MCF 10A (cell line): ENCODE measurements at places on chromosomes 13 and 19.

DNA sequence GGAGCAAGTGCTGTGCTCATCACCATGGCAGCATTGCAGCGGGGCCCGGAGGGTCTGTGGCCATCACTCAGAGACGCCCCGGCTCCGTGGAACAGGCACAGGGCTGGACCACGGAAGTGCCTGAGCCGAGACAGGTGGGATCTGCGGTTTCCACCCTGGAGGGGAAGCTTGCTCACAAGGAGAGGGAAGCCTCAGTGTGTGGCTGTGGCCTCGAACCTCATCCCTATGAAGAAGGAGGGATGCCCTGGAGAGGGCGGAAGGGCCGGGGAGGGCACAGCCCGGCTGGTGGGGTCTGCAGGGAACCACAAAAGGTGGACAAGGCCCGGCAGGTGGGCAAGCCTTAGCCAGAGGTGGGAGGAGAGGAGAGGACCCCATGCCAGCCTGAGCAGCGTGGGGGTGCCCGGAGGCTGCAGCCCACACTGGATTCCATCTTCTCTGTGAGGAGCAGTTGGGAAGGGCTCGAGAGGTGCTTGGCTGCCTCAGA is 30.4 kb upstream of the TMEM255B start:
- no peak for DNase-seq

GRCh38 chr13:113653264-113654174 is 4.5 kb downstream of the ATP4B start:
- peak; percentile 8 for DNase-seq

DNA sequence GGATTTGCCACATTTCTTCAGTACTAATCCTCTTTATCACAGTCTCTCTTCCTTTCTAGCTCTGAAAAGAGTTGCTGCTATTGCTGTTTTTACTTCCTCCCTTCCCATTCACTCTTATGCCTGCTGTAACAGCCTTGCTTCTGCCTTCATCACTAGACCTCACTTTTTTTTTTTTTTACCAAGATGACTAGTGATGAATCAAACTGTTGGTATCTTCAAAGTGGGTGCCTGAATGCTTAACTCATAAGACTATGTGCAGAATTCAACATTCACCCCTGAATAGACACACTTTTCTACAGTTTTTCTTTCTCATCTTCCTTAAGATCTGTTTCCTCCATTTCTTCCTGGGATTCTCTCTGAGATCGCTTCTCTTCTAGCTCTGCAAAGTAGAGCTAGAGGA is 217.2 kb upstream of the HTR2A start:
- DNase-seq: no peak

DNA sequence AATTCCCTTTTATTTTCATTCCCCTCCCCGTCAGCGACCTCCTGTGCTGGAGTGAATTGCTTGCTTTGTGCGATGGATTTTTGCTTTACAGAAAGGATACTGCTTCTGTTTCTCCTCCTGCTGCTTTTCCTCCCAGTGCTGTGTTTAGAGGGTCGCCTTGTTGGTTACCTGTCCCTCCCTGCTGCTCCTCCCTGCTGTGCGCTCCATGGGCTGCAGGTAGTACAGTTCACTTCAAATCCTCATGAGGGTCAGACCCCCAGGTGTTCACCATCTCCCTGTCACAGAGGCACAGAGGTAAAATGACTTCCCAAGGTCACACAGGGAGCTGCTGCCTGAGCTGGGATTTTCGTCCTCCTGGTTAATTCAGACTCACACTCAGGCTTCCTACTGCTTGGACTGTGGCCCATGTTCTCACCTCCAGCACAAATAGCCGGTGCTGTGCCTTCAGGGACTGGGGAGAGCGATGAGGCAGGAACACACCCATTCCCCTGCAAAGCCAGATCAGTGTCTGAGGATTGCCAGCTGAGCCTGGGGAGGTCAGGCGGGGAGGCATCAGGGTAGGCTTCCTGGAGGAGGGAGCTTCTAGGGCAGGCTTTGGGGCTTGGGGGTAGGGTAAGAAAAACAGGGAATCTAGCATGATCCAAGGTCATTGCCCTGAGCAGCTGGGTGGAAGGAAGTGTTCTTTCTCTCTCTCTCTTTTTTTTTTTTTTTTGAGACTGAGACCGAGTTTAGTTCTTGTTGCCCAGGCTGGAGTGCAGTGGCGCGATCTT is 14.4 kb downstream of the BICRA start:
- DNase-seq: no peak

- no peak for DNase-seq
These were observed 81.4 kb downstream of the ALOX5AP start for GRCh38 chr13:30816736-30817135.

DNA sequence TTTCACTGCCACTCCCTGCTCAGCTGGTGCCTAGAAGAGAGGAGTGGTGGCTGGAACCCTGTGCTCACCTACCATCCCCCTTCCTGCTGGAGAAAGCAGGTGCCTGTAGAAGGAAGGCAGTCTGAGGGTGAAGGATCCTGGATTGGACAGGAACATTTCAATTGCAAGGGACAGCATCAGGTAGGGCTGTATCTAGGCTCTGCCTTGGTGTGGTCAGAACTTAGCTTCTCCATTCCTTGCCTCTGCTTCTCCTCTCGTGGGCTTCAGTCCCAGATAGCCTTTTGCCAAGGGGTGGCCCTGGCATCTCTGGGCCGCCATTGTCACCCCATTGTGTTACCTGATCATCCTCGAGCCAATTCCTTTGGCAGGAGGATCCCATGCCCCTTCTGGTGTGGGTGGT is 73.2 kb upstream of the KCTD15 start:
- no peak for DNase-seq

DNA sequence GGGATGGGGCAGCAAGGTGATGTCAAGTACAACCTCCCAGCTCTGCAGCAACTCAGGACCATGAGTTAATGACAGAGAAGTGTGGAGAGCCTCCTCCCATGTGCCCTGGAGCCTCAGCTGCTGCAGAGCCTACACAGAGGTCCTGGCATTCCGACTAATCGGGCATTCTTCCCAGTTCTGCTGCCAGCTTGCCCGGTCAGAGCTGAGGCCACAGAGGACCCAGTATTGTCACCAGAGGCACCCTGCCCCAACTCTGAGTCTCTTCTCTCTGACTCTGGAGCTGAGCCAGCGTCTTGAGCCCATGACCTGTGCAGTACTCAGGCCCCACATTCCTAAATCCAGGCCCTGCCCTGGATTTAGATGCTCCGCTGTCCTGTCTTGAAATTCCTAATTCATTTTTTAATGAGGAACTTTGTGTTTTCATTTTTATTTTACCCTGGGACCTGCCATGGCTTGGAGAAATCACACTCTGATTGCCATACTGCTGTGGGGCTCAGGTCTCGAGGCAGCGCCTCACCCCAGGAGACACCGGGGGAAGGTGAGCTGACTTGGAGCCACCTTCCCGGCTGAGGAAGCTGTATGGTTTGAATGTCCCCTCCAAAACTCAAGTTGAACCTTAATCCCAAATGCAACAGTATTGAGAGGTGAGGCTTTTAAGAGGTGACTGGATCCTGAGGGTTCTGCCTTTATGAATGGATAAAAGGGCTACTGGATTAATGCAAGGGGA is 144.9 kb upstream of the ZNF507 start:
- DNase-seq: no peak

DNA sequence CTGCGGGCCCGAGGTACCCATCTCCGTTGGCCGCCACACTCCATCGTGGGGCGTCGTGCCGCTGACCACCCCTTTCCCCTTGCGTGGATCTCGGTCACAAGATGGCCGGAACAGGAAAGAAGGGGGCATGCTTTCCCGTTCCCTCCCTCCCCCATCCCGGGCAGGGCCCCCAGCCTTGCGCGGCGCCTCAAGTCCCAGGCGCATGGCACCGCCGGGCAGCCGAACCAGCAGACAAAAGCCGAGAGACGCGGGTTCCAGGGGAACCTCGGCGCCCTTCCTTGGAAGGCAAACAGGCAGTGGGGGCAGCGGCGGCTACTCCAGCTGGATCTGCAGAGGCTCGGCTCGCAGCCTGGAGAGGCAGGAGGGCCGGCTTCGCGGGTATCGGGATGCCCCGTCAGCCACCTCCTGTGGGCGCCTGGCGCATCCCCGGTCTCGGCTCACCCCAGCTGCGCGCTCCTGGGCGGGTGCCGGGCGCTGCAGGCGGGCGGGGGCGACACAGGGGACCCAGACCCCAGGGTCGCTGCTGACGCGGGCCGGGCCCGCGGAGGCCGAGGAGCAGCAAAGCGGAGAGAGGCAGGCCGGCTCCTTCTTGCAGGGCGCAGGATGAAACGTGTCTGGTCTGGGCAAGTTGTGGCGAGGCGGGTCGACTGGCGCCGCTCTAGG is 439 bp downstream of the DZIP1 start:
- DNase-seq: peak; percentile 36

- DNase-seq: peak; percentile 74
These were observed 36.4 kb downstream of the EPS15L1 start for GRCh38 chr19:16435238-16435917.

GRCh38 chr19:15498910-15499309 is 9.4 kb upstream of the CYP4F22 start:
- DNase-seq: no peak

GRCh38 chr13:30172593-30173302 is 134.6 kb downstream of the KATNAL1 start:
- no peak for DNase-seq

GRCh38 chr13:37788346-37788745 is 81.2 kb downstream of the TRPC4 start:
- DNase-seq: no peak

GRCh38 chr13:42279986-42280385 is 8.0 kb downstream of the AKAP11 start:
- DNase-seq: no peak

- DNase-seq: peak; percentile 5
These were observed 107.2 kb upstream of the HTR2A start for GRCh38 chr13:47004027-47004426.

- DNase-seq: no peak
These were observed 1.8 kb upstream of the CDC37 start for GRCh38 chr19:10404888-10405820.

DNA sequence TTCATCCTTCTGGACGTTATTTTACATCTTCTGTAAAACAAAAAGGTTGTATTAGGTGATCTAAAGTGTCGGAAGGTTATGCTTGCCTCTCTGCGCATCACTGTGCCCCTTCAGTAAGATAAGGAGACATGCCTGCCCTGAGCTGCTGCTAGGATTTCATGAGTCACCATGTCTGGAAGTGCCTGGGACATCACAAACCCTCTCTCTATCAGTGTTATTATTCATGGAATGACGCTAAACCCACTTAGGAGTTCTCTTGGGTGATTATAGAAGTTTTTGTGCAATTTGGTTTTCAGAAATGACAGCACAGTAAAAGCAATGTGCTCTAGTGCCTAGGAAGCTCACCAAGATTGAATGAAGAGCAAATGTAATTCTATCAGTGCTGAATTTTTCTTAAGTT is 617.7 kb downstream of the DCT start:
- peak; percentile 40 for DNase-seq

- DNase-seq: peak; percentile 66
These were observed 109.5 kb downstream of the TBC1D4 start for GRCh38 chr13:75372517-75372916.
